T-helper 9 cell (primary cell): ENCODE measurements at places on chromosomes 2 and 18.

DNA sequence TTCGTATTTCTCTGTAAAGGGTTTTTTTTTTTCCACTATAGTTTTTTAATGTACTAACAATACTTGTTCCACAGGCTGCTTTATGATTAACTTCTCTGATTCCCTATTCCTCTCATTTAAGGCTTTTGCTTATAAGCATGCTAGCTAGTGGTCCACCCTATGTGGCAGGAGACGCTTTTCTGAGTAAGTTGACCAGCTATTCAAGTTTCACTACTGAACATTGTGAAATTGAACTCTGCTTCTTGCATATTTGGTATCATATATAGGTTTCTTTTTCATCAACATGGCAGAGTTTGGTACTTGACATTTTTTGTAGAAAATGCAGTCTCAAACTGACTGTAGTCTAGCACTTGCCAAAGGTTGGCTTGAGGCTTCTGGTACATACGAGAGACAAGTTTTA is 74.2 kb downstream of the OTX1 start:
- DNase-seq: no peak

DNA sequence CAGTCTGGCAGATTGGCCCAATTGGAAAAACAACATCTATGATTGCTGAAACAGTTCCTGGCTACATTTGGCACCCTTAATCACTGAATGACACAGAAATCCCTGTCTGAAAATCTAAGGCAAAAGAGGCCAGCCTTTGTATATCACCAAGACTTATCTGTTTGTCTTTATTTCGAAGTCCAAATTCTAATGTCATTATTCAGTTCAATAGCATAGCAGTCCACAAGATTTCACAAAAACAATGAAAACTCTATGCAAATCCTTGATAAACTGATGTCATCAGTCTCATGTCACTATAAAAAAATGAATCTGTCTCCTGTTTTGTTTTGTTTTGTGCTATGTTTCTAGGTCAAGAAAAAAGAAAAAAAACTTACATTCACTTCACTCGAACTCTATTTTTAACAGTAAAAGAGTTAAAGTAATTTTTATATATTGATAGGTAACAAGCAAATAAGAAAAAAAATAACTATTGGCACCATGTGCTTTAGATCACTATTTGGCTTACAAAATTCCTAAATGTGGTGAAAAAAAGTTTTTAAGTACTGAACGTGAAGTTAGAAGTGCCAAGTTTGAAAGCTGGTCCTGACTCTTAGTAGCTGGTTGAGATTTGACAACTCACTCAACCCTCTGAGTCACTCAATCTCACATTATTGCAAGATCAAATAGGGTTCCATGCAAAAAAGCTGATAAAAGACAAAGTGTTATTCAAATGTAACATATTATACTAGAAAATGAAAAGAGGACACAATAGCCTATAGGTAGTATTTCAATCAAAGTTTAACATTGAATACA is 359.3 kb downstream of the IRS1 start:
- no peak for DNase-seq

GRCh38 chr2:111930409-111930808 is 32.0 kb downstream of the MERTK start:
- DNase-seq: no peak

DNA sequence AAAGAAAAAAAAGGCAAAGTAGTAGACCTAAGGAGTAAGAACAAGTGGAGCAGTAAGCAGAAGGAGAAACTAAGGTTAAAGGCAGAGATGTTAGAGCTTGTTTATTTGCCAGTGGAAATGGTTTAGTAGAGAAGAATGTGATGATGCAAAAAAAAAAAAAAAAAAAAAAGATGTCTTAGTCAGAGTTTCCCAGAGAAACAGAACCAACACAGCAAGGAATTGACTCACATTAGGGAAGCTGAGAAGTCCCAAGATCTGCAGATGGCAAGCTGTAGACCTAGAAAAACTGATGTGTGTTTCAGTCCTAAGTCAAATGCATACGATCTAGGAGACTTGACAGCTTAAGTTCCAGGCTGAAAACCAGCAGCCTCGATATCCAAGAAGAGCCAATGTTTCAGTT is 1548.8 kb upstream of the LRRTM1 start:
- no peak for DNase-seq

DNA sequence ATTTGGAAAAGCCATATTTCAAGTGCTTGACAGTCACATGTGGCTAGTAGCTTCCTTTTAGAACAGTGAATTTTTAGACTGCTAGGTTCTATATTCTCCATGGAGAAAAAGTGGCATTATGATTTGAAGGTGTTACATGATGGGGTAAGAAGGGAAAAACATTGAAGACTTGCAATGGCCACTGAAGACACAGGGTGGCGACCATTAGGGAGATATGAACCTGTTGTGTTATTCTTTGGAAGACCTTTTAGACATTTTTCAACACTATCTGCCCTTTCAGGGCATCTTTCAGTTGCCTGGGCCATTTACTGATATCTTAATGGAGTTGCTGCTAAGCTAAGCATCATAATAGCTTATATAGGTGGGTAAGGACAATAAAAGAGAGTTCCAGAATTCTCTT is 1387.2 kb downstream of the SUCLG1 start:
- DNase-seq: no peak

- DNase-seq: no peak
Measured at GRCh38 chr2:108926561-108927380, 62.2 kb downstream of the EDAR start.

- DNase-seq: no peak
Measured at GRCh38 chr2:17821535-17822444, 5.5 kb downstream of the MSGN1 start.

GRCh38 chr2:43265421-43265820 is 39.0 kb upstream of the ZFP36L2 start:
- no peak for DNase-seq

- DNase-seq: no peak
Measured at GRCh38 chr18:67451960-67452359, 64.6 kb downstream of the DSEL start.

DNA sequence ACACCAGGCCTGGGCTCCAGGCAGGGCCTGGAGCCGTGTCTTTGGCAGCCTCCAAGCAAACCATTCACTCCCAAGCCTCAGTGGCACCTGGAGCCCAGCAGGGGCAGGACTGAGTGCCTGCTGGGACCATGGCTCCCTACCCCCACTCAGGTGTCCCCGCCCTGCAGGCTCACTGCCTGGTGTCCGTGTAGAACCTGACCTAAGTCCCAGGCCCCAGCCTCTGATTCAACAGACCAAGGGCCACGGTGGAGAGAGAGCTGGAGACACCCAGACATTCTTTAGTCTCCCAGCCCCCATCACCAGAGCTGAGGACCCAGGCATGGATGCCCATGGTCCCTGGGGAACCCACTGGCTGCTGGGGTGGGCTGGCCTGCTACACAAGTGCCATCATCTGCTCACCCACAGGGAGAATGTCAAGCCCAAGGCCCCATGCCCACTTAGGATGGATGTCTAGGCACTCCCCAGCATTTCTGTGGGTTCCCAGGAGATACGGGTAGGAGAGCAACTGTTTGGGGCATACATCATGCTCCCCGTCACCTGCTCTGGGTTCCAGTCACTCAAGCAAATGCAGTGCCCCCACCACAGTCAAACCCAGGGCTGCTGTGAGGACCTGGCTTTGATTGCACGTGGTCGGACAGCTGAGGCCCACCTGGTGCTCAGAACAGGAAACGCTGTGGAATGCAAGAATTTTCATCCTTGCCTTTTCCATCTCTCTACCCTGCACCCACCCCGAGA is 42.9 kb upstream of the ATG16L1 start:
- no peak for DNase-seq

DNA sequence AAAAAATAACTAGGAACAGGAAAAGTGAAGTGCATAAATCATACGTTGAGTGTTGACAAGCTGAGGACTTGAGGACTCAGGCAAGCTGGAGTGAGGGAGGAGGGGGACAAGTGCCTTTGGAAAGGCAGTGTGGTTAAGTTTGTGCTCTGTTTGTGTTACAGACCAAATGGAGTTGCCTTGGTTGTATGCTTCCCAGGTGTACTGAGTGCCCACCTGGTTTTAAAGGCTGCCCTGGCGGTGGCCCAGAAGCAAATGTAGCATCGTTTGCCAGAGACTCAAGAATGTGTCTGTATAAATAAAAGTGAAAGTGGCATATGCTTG is 240.9 kb downstream of the PRKCE start:
- DNase-seq: no peak

DNA sequence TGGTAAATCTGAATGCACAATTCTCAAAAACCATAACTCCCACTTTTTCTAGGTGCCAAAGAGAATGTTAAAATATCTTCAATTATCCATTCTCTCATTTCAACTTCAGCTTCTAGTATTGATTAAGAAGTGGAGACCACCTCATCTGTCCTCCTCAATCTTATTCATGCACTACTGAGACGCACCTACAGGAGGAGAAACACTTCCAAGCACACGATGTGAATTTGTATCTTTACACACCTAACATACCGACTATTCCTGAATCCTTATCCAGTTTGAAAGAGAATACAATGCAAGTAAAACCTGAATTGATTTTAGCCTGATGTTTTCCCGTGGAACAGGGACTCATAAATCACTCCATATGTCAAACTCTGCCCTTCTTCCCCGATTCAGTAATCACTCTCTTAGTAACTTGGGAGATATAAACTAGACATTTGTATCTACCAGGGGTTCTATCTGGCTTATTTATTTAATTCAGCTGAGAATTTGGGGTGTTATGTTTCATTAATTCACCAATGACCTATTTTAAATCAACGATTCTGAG is 101.0 kb downstream of the MREG start:
- DNase-seq: no peak
